ENCODE measurements at places on chromosomes 2 and 18. TPM values are rescaled to one million over a fixed set of nuclear protein-coding genes. Genes with fewer than 3 reads are reported as not detected.

DNA sequence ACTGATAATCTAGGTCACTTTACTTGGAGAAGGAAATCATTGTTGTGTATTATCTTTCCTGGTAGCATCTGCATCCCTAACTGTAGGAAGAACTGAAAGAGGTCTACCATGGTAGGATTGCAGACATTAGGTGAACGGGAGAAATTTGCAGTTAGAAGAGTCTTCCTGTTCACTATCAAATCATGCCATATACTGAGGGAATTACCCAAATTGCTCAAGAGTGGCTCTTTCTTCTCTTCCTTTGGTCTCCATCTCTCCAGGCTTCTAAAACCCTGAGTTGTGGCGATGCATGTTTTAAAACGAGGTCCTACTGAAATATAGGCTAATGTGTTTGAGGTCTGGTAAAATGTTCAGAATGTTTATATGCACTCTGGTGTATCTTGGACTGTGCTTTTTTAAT lies 85.3 kb upstream of the HK2 start:
- no peak overlapping the region for H3K27ac ChIP-seq
- no peak for DNase-seq
- no peaks in the 10 kb centered on the region for H3K27me3 ChIP-seq
- H3K36me3 ChIP-seq = no peaks in the 10 kb centered on the region
- H3K4me1 ChIP-seq = no peaks in the 10 kb centered on the region

DNA sequence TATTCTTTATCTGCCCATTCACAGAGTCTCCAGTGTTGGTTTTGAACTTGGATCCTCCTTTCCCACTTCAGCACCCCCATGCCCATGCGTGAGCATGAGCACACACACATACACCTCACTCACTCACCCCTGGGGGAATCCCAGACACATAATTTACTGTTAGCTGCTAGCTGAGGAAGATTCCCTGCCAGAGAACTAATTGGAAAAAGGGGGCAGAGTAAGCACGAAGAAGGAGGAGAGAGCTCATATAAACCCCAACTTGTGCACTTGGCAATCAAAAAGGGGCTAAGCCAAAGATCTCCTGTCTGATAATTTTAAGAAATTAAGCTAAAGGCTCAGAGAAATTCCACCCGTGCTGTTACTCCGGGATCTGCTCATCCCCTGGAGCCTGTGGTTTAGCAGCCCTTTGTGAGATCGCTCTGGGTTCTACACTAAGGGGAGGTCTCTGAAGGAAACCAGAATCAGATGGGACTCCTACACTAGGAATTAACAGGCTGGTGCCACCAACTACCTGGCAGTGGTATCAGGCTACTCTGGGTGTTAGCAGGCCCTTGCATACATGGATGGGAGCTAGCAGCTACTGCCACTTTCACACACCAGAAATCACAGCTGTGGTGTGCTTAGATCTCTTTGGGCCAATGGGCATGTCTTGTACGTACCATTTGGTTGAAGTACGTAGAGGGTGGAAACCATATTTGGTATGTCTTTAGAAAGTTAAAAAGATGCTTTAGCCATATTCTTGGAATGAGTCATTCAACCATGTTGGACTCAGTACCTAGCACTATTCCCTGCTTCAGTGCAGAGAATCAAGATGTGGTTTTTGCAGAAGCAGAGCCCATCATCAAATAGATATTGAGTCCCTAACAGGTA lies 95.6 kb upstream of the SLC14A2 start:
- peaks cover 30% of the 10 kb centered on the region for H3K4me1 ChIP-seq
- no peak overlapping the region for H3K4me3 ChIP-seq
- DNase-seq = no peak
- H3K36me3 ChIP-seq = no peaks in the 10 kb centered on the region
- H3K27ac ChIP-seq = no peak overlapping the region

The UGT1A8 gene
- 13.6 TPM for polyA plus RNA-seq

The REG3G gene
- polyA plus RNA-seq = 0.89 TPM

- H3K36me3 ChIP-seq = peaks cover 15% of the 10 kb centered on the region
- H3K27ac ChIP-seq = no peak overlapping the region
- H3K4me1 ChIP-seq = no peaks in the 10 kb centered on the region
- no peak for DNase-seq
- H3K27me3 ChIP-seq = no peaks in the 10 kb centered on the region
- no peak overlapping the region for H3K4me3 ChIP-seq
Observed at GRCh38 chr2:3277050-3277747, 100.4 kb downstream of the EIPR1 start.

- no peak overlapping the region for H3K27ac ChIP-seq
- no peak overlapping the region for H3K4me3 ChIP-seq
- H3K36me3 ChIP-seq = no peaks in the 10 kb centered on the region
- H3K27me3 ChIP-seq = no peaks in the 10 kb centered on the region
- DNase-seq = peak; percentile 62
- peaks cover 10% of the 10 kb centered on the region for H3K4me1 ChIP-seq
Observed at GRCh38 chr2:38462121-38462661, 85.1 kb upstream of the ATL2 start.

GRCh38 chr2:239531456-239532241 lies 130.8 kb upstream of the HDAC4 start:
- no peaks in the 10 kb centered on the region for H3K4me1 ChIP-seq
- no peaks in the 10 kb centered on the region for H3K36me3 ChIP-seq
- no peak overlapping the region for H3K27ac ChIP-seq
- H3K4me3 ChIP-seq = no peak overlapping the region
- DNase-seq = no peak

The SANBR gene
- polyA plus RNA-seq = 12.0 TPM
